NCI-H774 (cell line): ENCODE measurements at places on chromosomes 3 and 15.

GRCh38 chr3:106206613-106207012 lies 337.8 kb upstream of the CBLB start:
- no peak for DNase-seq

- no peak for DNase-seq
Measured at GRCh38 chr3:81496407-81497104, 264.9 kb downstream of the GBE1 start.

DNA sequence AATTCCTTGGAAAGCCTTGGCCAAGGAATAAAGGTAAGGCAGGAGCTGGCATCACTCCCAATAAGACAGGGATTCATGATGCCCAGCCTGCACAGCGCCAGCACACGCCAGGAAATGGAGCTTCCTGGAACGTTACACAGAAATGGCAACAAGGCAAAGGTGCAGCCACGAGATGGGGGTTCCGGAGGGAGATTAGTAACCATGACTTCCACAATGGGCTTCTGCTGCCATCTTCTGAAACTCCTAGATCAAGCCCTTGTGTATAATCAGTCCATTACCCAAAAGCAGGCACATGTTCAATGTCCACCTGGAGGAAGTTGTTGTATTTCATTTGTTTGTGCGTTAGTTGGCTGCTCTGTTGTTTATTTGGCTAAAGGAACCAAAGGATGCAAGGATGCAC lies 131.2 kb upstream of the TRIM42 start:
- no peak for DNase-seq

- no peak for DNase-seq
Measured at GRCh38 chr3:78791753-78792152, 976.0 kb downstream of the ROBO1 start.

- no peak for DNase-seq
Measured at GRCh38 chr15:73838831-73839426, 34.4 kb upstream of the TBC1D21 start.

DNA sequence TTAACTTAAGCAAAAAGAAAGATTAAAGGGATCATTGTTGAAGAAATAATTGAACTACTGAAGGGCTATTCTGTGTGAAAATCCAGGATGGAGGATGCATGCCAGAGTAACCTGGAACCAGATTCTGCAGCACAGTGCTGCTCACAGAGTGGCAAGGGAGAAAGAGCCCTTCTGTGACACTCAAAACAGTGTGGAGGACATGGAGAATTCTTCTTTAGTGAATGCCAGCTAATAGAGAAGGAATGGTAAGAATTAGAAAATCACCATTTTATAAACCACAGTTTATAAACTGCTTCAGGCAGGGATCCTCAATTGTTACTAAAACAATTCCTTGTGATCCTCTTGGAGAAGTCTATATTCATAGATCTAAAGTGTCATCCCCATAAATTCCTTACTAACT lies 70.4 kb upstream of the ARHGEF26 start:
- DNase-seq = no peak

GRCh38 chr3:11563865-11564185 lies 79.9 kb downstream of the VGLL4 start:
- no peak for DNase-seq
